A673 (cell line): ENCODE measurements at places on chromosomes 11 and 22.

GRCh38 chr22:40694411-40694810 is 15.1 kb downstream of the MCHR1 start:
- H3K27ac ChIP-seq: no peak overlapping the region
- peak; percentile 35 for DNase-seq
- H3K27me3 ChIP-seq: no peaks in the 10 kb centered on the region
- no peak overlapping the region for H3K4me3 ChIP-seq

DNA sequence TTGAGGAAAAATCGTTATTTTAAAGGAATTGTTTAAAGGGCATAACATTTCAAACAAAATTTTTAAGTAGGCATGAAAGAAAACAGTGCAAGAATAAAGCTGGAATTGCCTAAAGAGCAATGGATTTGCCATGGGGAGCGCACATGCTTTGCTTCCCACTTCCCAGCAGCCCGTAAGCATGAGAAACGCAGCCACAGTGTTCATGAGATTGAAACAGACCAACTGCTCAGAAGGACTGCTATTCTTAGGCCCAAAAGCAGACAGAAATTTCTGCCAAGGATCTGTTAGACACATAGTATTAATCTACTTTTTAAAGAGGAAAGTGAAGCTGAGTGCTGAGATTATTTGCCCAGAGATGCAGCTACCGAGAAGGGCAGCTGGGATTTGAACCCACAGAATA is 34.2 kb upstream of the TSKU start:
- no peaks in the 10 kb centered on the region for H3K4me1 ChIP-seq
- no peaks in the 10 kb centered on the region for H3K27me3 ChIP-seq
- H3K4me3 ChIP-seq: no peak overlapping the region
- H3K36me3 ChIP-seq: no peaks in the 10 kb centered on the region
- H3K27ac ChIP-seq: no peak overlapping the region
- DNase-seq: no peak

- H3K4me1 ChIP-seq: peaks cover 4% of the 10 kb centered on the region
Observed at GRCh38 chr22:17924735-17925364, 99.5 kb downstream of the MICAL3 start.

GRCh38 chr11:352456-353031 is 16.8 kb upstream of the B4GALNT4 start:
- no peak overlapping the region for H3K27ac ChIP-seq
- H3K4me1 ChIP-seq: peaks cover 10% of the 10 kb centered on the region
- no peaks in the 10 kb centered on the region for H3K27me3 ChIP-seq
- no peak for DNase-seq
- H3K4me3 ChIP-seq: no peak overlapping the region

GRCh38 chr11:18752502-18752901 is 26.5 kb upstream of the IGSF22 start:
- H3K27ac ChIP-seq: no peak overlapping the region
- H3K27me3 ChIP-seq: no peaks in the 10 kb centered on the region
- H3K4me3 ChIP-seq: no peak overlapping the region
- H3K4me1 ChIP-seq: no peaks in the 10 kb centered on the region
- no peak for DNase-seq

DNA sequence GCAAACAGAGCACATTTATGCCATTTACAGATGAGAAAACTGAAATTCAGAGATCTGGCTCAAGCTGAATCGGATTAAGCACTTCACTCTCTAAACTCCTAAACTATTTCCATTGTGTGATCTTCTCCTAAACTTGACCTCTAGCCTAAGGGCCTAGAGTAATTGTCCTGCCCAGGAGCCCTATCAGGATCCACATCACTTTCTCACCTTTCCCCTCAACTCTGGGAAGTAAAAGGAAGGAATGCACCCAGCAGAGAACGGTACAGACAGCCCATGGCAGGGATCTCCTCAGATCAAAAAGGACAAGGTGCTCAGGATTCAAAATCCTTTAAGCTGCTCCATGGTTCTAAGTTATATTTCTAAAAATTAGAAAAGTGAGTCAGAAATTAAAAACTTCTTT is 102.7 kb downstream of the ABTB2 start:
- no peaks in the 10 kb centered on the region for H3K27me3 ChIP-seq
- H3K4me3 ChIP-seq: no peak overlapping the region
- H3K36me3 ChIP-seq: no peaks in the 10 kb centered on the region
- H3K27ac ChIP-seq: no peak overlapping the region

- no peak for DNase-seq
- H3K4me3 ChIP-seq: no peak overlapping the region
- no peaks in the 10 kb centered on the region for H3K4me1 ChIP-seq
- no peaks in the 10 kb centered on the region for H3K36me3 ChIP-seq
- H3K27me3 ChIP-seq: no peaks in the 10 kb centered on the region
Observed at GRCh38 chr22:31001124-31001770, 32.2 kb downstream of the TUG1 start.

DNA sequence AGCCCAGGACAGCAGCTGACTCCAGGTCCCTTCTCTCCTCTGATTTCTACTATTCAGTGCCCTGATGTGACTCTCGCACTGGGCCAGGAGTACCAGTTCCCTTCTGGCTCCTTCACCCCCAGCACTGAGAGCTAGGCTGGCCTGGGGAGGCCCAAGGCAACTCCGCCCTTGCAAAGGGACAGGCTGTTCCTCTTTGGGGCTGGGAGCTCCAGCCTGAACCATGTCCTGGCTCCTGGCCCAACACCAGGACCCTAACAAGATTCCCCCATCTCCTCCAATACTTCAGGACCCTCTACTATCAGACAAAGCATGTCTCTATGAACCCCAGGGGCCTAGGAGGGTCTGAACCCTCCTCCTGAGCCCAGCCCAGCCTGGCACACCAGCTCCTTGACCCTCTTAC is 12.5 kb downstream of the CREB3L1 start:
- no peak overlapping the region for H3K4me3 ChIP-seq
- no peak for DNase-seq
- no peaks in the 10 kb centered on the region for H3K36me3 ChIP-seq
- peak overlapping the region; percentile 43 for H3K27ac ChIP-seq
- H3K27me3 ChIP-seq: no peaks in the 10 kb centered on the region

GRCh38 chr22:50185375-50186087 is at the start of gene TRABD:
Gene TRABD (plus strand): TSS chr22:50185913. CDS start chr22:50193061, 7,148 bp downstream.
- H3K4me3 ChIP-seq: peak within 1 kb of the TSS; percentile 84
- no peaks in the 10 kb centered on the region for H3K27me3 ChIP-seq
- H3K4me1 ChIP-seq: no peaks in the 10 kb centered on the region
- no peaks in the 10 kb centered on the region for H3K36me3 ChIP-seq
- peak; percentile 95 for DNase-seq
- peak within 1 kb of the TSS; percentile 83 for H3K27ac ChIP-seq

- H3K27me3 ChIP-seq: no peaks in the 10 kb centered on the region
- peaks cover 6% of the 10 kb centered on the region for H3K4me1 ChIP-seq
- no peak overlapping the region for H3K27ac ChIP-seq
- H3K36me3 ChIP-seq: no peaks in the 10 kb centered on the region
- DNase-seq: peak; percentile 91
Observed at GRCh38 chr11:31487848-31488247, 21.6 kb downstream of the IMMP1L start.

DNA sequence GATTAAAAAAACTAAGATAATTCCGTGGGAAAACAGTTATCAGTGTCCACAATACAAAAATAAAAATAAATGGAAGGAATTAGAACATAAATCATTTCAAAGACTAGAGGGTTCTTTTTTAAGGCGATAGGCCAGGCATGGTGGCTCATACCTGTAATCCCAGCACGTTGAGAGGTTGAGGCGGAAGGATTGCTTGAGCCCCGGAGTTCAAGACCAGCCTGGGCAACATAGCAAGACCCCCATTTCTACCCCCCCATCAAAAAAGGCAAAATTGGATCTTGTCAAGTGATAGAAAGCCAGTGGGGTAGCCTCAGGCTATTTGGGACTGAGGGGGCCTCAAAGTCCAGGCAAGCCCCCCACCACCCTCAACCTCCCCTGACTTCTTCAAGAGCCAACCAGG is 20.6 kb upstream of the POLA2 start:
- H3K27ac ChIP-seq: no peak overlapping the region
- no peak overlapping the region for H3K4me3 ChIP-seq
- DNase-seq: no peak

GRCh38 chr11:71485466-71485865 is 32.5 kb downstream of the NADSYN1 start:
- no peak overlapping the region for H3K27ac ChIP-seq
- no peak overlapping the region for H3K4me3 ChIP-seq
- no peaks in the 10 kb centered on the region for H3K27me3 ChIP-seq
- no peak for DNase-seq
- H3K36me3 ChIP-seq: peaks cover 11% of the 10 kb centered on the region

GRCh38 chr11:92861634-92862033 is 107.8 kb upstream of the MTNR1B start:
- no peak overlapping the region for H3K27ac ChIP-seq
- H3K27me3 ChIP-seq: no peaks in the 10 kb centered on the region
- no peaks in the 10 kb centered on the region for H3K4me1 ChIP-seq
- no peak for DNase-seq
- no peaks in the 10 kb centered on the region for H3K36me3 ChIP-seq
- no peak overlapping the region for H3K4me3 ChIP-seq

DNA sequence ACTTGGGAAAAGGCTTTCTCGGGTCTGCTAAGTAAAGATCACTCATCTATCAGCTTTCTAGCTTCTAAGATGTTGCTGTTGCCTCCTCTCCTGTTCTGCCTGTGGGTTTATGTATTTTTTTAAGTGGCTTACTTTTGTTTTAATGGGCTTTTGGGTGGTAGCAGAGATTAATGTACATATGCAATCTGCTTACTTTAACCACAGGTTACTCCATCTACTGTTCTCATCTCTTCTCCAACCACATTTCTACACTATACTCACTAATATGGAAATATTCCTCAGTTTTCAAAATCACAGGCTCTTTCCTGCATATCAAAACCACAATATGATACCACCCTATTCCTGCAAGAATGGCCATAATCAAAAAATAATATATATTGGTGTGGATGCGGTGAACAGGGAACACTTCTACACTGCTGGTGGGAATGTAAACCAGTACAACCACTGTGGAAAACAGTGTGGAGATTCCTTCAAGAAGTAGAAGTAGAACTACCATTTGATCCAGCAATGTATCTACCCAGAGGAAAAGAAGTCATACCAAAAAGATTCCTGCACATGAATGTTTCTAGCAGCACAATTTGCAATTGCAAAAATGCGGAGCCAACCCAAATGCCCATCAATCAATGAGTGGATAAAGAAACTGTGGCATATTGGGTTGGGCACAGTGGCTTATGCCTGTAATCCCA is 288.8 kb downstream of the SWAP70 start:
- no peak for DNase-seq
- no peak overlapping the region for H3K4me3 ChIP-seq
- no peaks in the 10 kb centered on the region for H3K4me1 ChIP-seq
- H3K27ac ChIP-seq: no peak overlapping the region

DNA sequence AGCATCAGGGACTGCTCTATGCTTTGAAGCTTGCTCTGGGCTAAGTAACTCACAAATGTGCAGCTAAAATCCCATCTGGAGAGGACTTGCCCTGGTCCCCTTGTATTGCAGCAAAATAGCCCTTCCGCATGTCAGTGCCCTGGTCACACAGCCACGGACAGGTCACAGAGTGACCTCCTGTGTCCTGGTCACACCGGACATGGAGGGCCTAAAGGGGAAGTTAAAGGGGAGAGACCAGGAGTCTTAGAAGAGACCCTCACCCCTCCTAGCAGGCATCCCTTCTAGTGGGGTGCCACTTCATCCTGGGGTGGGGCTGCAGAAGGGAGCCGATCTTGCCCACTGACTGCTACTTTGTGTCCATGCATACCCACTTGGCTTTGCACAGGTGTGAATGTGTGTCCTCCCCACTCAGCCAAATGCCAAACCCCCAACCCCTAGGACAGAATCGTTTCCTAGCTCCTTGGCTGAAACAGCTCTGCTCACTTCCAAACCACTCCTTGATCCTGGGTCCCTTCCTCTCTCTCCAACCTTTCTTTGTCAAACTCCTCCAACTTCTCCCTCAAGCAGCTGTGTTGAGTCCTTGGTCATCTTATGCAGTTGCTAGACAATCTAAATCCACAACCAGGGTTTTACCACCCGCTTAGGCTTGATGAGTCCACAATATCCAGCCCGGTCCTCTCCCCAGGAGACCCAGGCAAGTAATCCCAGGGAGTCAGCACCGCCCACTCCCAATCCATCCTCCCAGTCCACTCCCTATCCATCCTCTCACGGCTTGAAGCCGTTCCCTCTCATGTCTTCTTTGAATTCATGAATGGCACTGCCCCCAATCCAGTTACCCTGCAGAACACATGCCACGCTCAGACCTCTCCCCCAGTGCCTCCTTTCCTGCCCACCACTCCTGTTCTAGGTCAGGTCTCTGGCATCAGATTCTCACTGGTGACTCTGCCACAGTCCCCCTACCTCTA is 3.3 kb upstream of the FXYD6 start:
- peaks cover 11% of the 10 kb centered on the region for H3K4me1 ChIP-seq
- H3K27me3 ChIP-seq: peaks cover 22% of the 10 kb centered on the region
- H3K4me3 ChIP-seq: no peak overlapping the region

DNA sequence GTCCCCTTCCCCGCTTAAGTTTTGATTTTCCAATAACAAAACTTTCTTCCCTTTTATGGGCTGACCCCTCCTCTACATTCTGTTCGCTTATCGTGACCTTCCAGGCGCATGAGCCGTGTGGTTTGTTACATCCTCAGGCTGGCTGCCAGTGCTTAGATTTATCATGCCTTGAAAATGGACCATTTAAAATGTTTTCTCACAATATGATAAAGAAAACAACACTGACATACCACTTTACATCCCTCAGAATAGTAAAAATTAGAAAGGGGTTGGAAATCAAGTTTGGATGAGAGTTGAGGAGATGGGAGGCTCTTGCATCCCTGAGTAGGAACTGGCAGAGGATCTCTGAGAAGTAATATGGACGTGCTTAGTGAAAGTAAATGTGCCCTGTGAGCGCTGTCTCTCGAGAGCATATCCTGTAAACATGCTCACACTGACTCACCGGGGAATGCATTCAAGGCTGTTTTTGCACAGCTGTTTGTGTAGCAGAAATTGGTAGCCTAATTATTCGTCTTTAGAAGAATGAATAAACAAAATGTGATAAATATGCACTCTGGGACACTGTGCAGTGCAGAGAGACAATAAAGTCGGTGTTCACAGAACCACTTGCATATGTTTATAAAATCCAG is 17.1 kb upstream of the TOLLIP start:
- no peak overlapping the region for H3K4me3 ChIP-seq
- no peak overlapping the region for H3K27ac ChIP-seq
- no peaks in the 10 kb centered on the region for H3K27me3 ChIP-seq
- no peaks in the 10 kb centered on the region for H3K36me3 ChIP-seq
- no peak for DNase-seq
